Stimulated activated CD4-positive, alpha-beta T cell treated with anti-CD3 and anti-CD28 coated beads, TNF-alpha, amount 100 ng/mL, for 24 hours (primary cell): ENCODE measurements at places on chromosomes 2 and 18.

- DNase-seq: no peak
Measured at GRCh38 chr2:60717691-60718090, 38.4 kb upstream of the PAPOLG start.

- no peak for DNase-seq
Measured at GRCh38 chr2:57943315-57943714, 103.3 kb upstream of the VRK2 start.

- DNase-seq: no peak
Measured at GRCh38 chr2:60528281-60529020, 25.0 kb downstream of the BCL11A start.

DNA sequence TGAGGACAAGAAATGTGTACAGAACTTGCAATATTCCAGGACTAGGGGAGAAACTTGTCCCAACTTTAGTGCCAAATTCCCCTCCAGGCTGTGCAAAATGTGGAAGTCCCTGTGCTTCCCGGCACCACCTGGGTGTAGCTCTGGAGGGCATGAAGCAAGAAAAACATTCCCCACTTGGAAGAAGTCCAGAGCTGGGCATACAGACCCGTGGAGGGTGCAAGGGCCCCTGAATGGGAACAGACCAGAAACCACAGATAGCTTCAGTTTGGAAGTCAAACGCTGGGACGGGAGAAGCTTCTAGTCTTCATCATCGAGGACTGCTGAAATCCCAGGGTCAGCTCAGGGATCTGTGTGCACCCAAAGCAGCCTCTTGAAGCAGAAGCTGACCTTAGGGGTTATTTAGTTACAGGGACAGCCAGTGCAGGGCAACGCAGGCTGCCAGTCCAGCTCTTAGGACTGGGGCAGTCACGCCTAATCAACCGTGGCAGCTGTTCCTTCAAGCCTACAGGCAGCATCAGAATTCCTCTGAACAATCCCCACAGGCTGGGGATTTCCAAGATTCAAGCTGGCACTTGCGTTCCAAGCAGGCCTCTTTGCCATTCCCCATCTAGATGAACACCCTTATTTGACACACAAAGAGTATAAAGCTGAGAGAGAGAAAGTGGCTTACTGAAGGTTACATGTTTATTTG, 269.4 kb downstream of the LOXHD1 start:
- DNase-seq: no peak

DNA sequence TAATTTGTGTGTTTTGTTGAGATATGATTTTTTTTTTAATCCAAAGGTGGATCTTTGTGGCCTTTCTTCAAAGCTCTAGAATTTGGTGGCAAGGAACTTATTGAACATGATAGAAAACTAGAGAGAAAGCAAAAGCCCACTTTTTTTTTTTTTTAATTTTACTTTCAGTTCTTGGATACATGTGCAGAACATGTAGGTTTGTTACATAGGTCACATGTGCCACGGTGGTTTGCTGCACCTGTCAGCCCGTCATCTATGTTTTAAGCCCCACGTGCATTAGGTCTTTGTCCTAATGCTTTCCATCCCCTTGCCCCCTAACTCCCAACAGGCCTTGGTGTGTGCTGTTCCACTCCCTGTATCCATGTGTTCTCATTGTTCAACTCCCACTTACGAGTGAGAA, 135.9 kb downstream of the RHBDD1 start:
- DNase-seq: no peak

DNA sequence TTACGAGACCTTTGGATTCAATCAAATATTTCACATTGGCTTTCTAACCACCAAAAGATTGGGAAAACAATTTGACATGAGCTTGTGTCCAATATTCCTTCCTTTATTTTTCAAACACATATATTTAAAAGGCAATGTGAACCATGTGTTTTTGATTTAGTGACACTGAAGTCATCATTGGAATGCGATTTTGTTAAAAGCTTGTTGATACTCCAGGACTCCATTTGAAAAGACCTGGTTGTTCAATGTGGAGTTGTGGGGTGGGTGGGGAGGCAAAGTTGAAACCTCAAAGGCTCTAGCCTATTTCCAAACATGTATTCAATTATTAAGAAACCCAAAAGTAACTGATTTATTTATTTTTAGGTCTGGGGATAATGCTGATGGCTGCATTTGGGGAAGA, 114.1 kb upstream of the TRIB2 start:
- no peak for DNase-seq

DNA sequence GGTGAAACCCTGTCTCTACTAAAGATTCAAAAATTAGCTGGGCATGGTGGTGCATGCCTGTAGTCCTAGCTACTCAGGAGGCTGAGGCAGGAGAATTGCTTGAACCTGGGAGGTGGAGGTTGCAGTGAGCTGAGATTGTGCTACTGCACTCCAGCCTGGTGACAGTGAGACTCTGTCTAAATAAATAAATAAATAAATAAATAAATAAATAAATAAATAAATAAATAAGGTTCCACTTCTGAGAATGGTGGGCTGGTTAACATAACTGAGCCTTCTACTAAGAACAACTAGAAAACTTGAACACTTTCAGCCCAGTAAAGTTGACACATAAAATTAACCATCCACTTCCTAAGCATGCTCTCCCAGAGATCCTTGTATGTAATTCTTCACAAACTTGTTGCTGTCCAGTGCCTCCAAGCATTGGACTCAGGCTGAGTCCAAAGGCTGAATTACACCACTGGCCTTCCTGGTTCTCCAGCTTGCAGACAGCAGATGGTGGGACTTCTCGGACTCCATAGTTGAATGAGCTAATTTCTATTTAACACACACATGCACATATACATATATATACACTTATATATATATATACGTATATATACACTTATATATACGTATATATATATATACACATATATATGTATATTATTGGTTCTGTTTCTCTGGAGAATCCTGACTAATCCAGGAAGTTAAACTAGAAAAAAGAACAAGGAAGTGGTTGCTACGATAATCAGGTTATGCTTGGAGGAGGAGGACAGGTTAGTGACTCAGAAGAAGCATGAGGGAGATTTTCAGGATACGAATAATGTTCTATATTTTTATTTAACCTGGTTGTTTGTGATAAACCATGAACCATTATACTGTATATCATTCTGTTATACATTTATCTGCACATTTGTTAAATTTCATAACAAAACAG, 348.8 kb downstream of the METTL4 start:
- no peak for DNase-seq
